Effector CD4-positive, alpha-beta T cell (primary cell): ENCODE measurements at places on chromosomes 5 and 9.

DNA sequence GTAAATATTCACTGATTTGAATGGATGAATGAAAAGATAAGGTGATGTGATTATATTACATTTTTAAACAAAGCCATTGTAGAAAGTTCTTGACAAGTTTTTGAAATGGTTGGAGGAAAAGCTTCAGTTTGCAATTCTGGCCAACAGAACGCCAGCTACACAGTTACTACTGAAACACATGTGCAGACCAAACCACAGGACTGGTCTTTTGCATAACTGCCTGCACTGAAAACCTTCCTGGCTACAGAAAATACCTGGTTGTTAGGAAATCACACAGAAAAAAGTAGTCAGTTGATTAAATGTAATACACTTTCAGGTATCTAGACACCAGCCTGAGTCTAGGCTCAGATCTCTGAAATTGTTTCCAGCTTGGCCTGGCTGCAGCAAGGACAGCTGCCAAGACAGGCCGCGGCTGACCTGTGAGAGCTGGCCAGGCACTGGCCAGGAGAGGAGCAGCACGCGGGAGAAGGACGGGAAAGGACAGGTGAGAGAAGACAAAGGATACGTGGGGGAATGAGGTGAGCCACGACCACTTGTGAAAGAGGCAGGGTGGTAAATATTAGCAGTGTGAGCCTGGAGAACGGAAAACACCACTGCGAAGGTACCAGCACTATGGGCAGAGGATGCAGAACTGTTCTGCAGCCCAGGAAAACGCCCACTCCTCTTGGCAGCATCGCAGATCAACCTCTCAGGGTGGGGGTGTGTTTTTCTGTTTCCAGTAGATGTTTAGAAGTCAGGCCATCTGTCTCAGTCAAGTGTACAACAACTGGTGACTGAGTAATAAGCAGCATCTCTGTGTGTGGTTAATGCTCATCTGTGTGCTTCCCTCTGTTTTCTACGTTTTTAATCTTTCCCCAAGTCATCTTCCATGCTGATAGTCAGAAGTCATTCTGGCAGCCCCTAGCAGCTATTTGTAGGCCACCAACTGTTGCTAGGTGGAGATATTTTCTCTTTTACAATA lies 137.4 kb downstream of the SCAMP1 start:
- DNase-seq = no peak

- no peak for DNase-seq
These were observed 182.8 kb upstream of the TARS1 start for GRCh38 chr5:33257807-33258429.

DNA sequence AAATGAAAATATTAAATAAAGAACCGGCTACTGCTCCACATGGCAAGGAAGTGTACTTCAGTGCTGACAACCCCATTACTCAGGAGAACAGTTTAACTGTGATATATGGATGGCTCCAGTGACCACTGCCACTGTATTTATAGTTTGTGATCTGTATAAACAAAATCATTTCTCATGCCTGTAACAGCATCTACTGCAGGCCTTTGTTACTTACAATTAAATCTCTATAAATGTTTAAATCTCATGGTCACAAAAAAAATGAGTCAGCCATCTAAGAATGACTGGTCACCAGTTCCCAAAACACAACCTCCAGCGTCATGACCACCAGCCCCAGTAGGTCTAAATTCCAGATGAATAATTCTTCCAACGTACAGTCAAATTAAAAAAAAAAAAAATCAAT lies 24.6 kb downstream of the SERINC5 start:
- no peak for DNase-seq

- DNase-seq = no peak
These were observed 17.8 kb downstream of the IFNA5 start for GRCh38 chr9:21287280-21287679.

DNA sequence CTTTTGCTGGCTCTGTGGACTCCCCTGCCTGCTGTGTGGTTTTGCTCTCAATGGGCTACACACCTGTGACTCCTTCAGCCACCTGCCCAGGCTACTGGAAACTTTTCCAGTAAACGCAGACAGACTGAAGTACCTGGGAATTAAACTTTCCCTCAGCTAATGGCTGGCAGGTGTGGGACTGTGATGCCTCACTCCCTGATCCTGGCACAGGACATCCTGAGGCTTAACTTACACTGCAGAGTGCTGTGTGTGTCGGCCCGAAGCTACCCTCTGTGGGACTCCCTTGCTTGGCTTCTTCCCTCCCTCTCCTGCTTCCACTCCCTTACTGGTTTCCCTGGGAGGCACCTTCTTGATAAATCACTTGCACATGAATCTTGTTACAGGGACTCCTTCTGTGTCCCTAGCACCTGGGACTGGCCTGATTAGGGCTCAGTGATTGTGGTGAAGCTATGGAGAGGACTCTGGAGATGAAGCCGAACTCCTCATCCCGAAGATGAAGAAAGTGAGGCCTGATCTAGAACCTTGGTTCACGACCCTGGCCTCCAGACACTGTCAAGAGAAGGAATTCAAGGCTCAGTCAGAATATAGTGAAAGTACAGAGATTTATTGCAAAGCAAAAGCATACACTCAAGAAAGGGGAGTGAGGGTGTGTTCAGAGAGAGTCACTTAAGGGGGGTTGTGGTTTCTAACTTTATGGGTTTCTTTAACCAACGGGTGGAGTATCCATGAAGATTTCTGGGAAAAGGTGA lies 113.4 kb upstream of the ALDH1B1 start:
- DNase-seq = no peak

DNA sequence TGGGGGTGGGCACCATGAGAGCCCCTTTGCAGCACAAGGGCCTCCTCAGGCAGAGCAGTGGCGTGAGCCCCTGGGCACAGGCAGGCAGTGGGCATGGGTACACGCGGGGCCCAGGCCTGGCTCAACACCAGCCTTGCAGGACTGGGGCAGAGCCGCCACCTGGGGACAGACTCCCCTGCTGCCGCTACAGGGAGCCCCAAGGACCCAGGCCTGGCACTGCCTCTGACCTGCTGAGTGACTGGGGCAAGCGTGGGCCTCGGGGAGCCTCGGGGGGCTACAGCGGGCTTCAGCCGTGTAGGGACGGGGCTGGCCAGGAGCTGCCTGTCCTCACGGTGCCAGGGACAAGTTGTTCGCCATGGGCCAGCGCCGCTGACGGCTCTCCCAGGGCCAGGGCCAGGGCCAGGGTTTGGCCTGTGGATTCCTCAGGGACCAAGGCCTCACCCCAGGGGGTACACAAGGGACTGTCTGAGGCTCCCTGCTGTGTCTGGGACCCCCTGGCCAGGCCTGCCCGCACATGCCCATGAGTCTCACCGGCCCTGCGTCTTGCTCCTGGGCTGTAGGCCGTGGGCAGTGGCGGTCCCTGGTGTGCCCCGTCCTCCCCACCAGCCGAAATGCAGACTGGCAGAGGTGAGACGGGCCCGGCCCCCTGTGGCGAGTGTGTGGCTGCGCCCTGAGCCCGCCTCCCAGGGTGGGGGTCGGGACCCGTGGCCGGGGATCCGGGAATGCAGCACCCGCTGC lies 42.5 kb downstream of the KCNT1 start:
- DNase-seq = no peak

GRCh38 chr5:158755986-158756385 lies 343.7 kb downstream of the EBF1 start:
- DNase-seq = no peak

DNA sequence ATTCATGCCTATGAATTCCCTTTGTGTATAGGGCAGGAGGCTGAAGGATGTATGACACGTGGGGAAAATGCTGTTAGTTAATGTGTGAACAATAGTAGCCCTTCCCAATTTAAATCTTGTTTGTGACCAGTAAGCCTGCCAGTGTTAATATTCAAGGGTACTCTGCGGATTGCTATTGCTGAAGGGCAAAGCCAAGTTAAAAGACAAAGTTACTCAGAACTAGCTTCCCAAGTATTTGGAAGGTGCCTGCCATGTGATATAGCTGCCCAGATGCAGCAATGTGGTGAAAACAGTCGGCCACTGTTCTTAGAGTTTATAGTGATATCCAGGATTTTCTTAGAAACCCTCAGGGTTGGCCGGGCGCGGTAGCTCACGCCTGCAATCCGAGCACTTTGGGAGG lies 34.6 kb downstream of the MARVELD2 start:
- DNase-seq = no peak

- no peak for DNase-seq
These were observed 152.2 kb upstream of the MPDZ start for GRCh38 chr9:13431692-13432091.

DNA sequence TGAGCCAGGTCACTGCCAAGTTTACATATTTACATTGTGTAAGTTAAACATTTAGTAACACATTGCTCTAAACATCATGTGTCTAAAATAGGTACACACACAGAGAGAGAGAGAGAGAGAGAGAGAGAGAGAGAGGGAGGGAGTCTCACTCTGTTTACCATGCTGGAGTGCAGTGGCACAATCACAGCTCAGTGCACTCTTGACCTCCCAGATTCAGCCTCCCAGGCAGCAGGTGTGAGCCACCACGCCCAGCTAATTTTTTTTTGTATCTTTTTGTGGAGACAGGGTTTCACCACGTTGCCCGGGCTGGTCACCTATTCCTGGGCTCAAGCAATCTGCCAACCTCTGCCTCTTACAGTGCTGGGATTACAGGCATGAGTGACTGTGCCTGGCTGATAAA lies 1045.3 kb downstream of the TLE1 start:
- no peak for DNase-seq

DNA sequence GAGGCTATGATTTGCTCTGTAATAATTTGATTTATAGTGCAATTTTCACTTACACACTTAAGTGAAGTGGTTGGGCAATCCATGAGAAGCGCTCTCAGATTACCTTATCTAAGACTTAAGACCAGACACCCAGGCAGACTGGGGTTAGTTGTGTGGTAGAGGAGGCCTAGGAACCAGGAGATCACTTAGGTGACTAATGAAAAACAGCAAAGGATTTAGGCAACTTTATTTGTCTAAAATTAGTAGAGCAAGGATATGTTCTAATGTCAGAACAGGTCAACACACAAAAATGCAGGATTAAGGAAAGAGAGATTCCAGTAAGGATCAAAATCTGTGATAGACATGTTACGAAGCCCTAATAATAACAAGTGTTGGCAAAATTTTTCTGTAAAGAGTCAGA lies 913.8 kb downstream of the TLE1 start:
- DNase-seq = no peak

DNA sequence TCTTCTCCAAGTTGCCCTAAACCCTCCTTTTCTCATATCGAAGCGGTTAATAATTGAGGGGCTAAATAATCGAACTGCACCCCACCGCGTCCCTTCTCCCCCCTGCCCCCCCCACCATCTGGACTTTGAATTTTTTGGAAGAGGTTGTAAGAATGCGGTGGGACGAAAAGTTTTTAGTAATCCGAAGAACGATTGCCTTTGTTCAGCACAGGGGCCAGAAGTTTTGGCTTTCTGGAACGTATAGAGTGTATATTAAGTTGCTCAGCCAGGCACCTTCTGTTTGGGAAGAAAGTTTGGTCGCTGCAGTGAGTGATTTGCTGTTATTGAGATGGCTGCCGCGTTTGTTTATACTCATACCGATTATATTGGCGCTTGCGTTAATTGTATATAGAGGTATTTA lies 518 bp downstream of the ERBIN start:
- DNase-seq = no peak

DNA sequence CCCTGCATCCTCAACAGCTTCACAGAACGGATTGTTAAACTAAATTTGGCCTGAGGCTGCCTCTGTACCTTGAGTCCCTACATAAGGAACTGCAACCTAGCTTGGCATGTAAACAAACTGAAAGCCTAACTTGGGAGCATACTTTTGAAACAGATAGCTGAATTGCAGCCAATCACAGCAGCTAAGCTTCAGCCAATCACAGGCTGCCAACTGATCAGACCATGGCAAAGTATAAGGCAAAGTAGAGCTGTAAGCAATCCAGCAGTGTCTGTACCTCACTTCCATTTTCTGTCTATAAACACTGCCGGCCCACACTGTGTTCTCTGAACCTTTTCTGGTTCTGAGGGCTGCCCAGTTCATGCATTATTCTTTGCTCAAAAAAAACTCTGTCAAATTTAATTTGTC lies 8.9 kb upstream of the ZNF483 start:
- DNase-seq = no peak
